ENCODE measurements at places on chromosomes 16 and 17.

GRCh38 chr16:4489030-4489429, 12.8 kb downstream of the HMOX2 start:
- DNase-seq = no peak

DNA sequence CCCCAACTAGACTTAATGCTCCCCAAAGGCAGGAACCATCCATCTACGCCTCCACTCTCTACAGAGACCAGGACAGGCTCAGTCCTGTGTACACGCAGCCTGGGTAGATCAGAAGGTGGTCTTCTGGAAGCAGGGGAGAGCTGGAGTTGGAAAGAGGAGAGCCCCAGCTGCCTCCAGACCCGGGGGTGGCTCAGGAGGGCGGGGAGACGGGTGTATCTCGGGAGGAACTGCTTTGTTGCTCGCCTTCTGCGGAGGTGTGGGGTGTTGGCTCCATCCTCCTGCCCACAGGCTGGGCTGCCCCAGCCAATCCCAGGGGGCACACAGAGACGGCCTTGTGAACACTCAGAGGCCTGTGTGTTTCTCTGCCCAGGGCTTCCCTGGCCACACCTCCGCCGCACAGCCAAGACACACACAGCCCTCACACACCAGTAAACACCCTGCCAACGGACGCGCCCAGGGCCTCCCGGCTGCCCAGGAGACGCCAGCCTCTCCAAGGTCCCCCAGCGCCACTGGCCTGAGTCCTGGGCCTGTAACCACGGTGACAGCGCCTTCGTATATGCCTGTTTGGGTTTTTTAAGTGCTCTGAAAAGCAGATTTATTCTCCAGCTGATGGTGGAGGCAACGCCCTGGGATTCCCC, 143.4 kb upstream of the CDC42EP4 start:
- no peak for DNase-seq

DNA sequence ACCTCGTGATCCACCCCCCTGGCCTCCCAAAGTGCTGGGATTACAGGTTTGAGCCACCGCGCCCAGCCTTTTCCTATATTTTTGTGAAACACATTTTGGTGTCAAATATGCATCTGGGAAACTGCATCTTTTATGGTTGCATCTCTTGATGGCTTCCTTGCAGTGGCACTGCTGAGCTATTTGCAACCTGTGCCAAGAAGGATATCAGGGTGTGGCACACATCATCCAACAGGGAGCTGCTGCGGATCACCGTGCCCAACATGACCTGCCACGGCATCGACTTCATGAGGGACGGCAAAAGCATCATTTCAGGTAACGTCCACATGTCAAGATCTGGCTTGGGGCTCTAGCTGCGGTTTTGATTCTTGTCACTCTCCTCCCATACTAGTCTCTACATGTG, 16.8 kb upstream of the USP43 start:
- no peak for DNase-seq

DNA sequence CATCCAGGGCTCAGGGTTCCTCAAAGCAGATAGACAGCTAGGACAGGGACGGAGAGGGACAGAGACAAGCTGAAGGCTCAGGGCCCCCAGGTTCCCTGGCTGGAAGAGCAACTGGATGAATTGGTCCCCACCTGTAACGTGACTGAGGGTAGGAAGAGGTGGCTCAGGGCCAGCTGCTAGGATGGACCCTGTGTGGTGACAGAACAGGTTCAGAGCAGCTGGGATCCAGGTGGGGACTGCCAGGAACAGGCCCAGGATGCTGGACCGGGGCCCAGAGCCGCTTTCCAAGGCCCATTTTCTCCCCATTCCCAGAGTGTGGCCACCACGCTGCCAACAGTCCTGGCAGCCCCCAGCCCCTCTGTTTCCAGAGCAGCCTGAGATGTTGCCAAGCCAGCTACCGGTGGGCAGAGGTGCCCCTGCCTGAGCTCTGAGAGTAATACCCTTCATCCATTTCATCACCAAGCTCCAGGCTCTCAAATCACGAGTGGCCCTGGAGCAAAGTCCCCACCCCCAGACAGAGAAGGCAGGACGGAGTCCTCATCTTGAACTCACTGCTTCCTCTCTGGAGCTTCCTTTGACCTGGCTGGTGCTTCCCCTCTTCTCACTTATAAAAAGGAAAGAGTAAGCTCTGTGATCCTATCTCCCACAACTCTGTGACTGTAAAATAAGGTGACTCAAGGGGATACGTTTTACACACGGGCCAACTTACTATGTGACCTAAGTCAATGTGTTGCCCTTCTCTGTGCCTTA, 79.6 kb downstream of the TMEM132E start:
- DNase-seq = no peak

- DNase-seq = no peak
Observed at GRCh38 chr16:55426865-55427484, 52.0 kb upstream of the MMP2 start.

GRCh38 chr16:73350707-73351452, 303.0 kb upstream of the ZFHX3 start:
- DNase-seq = no peak

- DNase-seq = peak; percentile 34
Observed at GRCh38 chr17:45218895-45219661, 2.6 kb upstream of the FMNL1 start.

GRCh38 chr16:2904922-2905240, 6.8 kb upstream of the FLYWCH1 start:
- no peak for DNase-seq

GRCh38 chr16:80557037-80557436, 16.2 kb downstream of the DYNLRB2 start:
- no peak for DNase-seq

DNA sequence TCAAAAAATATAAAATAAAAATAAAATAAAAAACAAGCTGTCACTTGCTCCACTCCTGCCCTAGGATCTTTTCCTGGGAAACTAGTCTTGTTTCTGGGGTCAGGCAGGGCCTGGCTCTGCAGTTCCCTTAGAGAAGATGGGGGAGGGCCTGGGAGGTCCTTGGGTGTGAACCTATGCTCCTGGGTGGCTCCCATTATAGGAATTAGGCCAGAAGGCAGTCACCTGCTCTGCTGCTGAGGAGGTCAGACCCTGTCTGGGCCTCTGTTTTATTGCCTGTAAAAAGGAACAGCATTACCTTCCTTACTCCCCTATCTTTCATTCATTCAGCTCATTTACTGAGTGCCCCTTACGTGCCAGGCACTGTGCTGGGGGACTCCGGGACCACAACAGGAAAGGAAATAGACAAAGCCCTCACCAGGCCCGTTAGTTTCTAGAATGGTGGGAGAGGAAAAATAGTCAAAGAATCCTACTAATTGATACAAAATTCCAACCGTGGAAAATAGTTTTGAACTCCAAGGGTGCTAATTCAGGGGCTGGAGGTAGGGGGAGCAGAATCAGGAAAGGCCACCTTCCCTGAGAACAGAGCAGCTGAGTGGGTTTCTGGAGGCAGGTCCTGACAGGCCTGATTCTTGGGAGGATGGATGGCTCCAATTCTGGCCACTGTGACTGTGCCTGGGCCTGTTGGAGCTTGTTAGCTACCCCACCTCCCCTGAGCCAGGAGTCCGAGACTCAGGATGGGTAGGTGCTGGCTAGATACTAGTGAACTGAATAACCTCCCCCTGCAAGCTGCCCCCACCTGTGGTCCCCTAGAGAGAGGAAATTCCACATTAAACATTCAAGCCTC, 1.3 kb upstream of the SLC46A1 start:
- no peak for DNase-seq

- no peak for DNase-seq
Observed at GRCh38 chr17:42779936-42780850, at the start of gene WNK4. TSS of gene WNK4 (plus strand) at chr17:42780610. CDS start at chr17:42780699, 89 bp downstream.

DNA sequence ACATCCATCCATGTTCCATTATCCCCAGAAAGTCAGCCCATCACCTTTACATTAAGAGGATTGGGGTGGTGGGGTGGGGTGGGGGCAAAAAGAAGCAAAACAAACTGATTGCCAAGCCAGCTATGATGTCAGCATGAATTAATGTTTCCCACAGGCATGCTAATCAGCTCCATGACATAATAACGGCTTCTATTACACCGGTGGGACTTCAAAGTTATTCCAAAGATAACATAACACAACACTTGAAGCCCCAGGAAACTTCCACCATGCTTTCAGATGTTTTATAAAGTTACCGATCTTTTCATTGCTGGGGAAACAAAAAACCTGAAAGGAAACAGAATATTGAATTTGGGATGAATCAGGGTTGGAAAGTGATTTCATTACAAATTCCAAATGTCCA, 155.9 kb upstream of the IRX5 start:
- no peak for DNase-seq

DNA sequence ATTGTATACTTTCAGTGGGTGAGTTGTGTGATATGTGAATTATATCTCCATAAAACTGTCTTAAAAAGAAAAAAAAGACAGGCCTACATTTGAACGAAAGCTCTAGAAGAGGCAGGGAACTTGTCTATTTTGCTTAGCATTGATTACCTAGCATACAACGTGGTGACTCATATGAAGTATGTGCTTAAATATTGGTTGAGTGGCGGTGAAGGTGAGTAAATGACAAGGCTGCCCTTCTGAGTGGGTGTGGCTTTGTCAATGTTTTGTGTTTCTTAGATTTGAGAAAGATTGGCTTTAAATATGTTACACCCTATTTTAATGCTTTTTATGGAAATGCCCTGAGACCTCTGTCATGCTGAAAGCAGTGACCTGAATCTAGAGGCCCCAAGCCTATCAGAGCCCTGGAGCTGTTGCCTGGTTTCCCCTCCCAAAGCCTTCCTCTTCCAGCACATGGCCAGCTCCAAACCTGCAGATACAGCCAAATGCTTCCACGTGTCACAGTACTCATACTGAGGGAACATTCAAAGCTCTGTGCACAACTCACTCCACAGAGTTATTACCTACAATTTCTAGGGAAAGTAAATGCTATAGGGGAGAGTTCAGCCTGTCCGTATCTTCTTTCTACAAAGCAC, 260.0 kb downstream of the PHKB start:
- no peak for DNase-seq

GRCh38 chr17:21043296-21044232, 753 bp upstream of the USP22 start:
- DNase-seq = peak; percentile 68

GRCh38 chr17:39090908-39091665, 60.4 kb downstream of the PLXDC1 start:
- DNase-seq = no peak

DNA sequence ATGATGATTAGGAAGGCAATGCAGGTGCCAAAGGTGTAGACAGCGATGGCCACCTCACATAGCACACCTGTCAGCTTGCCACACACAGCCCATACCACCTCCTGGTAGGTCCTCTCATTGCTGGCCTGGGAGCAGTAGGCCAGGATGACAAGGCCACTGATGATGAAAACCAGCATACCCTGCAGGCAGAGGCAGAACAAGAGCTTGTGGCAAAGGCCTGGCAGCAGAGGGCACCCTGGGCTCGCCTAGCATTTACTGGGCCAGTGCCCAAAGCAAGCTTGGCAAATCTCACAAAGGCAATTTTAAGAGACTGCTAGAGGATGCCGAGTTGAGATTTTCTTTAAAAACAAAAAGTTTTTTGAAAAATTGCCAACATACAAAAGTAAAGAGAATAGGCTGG, 5.9 kb downstream of the SLC38A7 start:
- no peak for DNase-seq

DNA sequence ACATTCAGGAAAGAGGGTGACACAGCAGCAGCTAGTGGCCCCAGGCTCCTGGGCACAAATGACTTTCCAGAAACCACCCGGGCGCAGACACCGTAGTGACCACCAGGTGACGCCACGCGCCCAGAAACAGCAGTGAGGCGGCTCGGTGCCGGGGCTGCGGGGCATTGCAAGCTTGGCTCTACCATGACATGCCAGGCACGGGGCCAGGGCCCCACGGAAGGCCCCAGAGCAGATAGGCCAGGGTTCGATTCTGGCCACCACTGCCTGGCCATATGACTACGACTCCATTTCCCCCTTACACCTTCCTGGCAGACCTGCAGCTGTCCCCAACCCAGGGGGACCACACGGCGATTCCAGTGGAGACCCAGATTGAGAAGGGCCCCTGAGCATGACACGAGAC, 6.7 kb downstream of the RHBDF1 start:
- DNase-seq = no peak

GRCh38 chr16:57383276-57384247, 11.3 kb downstream of the CX3CL1 start:
- no peak for DNase-seq

- no peak for DNase-seq
Observed at GRCh38 chr17:55414983-55415382, 6.7 kb downstream of the MMD start.

- no peak for DNase-seq
Observed at GRCh38 chr16:11478431-11479119, 108.1 kb downstream of the LITAF start.

DNA sequence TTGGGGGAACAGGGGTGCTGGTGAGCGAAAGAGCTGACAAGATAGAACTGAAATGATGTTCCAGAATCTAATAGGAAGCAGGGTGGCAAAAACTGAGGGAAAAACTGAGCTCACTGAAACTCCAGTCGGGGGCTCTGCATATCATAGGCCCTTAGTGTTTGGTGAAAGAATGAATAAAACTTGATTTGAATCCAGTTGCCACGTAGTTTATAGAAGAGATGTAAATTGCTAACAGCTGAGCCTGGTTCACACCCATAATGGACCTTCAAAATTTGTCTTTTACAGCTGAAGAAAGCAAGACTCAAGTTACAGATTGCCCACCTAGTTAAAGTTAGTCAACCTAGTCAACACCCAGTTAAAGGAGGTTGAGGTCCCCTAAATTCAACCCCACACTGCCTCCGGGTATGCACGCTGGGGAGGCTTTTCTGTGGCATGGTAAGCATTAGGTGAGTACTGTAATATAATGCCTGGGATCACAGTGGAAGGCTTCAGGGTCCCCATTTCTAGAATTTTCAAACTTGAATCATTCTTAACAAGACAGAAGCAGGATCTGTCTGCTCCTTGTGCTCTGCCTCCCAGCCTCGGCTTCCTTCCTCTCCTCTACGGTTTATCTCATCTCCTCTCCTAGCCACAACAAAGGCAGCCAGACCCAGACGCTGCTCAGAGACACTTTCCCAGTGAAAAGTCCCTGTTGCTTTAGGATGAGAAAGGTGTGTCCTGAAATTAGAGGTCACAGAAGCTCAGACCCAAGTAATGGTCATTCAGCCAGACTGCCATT, 26.9 kb upstream of the SUPT4H1 start:
- DNase-seq = no peak

GRCh38 chr16:55701442-55702319, 45.9 kb downstream of the SLC6A2 start:
- peak; percentile 14 for DNase-seq

DNA sequence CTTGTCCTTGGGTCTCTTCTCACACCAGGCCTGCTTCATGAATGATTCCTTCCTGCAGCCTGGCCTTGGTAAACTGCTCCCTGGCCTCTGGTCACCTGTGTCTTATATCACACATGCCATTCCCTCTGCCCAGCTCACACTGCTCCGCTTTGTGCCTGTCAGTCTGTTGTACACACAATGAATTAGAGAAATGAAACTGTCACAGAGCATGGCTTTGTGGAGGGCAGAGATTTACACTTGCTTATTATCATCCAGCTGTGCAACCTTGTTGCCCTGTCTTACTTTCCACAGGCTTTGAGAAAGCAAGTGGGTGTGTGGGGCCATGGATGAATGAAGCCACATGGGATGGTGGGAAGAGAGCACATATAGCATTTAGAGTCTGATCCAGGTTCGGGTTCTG, 22.4 kb downstream of the ALDH3A2 start:
- DNase-seq = no peak
